ENCODE measurements at places on chromosomes 2 and 18.

DNA sequence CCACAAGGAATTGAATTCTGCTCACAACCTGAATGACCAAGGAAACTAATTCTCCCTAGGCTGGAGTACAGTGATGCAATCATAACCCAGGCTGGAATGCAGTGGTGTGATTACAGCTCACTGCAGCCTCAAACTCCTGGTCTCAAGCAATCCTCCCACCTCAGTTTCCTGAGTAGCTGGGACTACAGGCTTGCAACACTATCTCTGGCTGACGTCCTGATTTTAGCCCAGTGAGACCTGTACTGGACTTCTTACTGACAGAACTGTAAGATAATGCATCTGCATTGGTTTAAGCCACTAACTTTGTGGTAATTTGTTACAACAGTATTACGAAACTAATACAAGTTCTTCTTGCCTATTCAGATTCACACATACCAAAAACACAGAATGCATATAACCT, 9.5 kb upstream of the KDSR start:
- DNase-seq: no peak

DNA sequence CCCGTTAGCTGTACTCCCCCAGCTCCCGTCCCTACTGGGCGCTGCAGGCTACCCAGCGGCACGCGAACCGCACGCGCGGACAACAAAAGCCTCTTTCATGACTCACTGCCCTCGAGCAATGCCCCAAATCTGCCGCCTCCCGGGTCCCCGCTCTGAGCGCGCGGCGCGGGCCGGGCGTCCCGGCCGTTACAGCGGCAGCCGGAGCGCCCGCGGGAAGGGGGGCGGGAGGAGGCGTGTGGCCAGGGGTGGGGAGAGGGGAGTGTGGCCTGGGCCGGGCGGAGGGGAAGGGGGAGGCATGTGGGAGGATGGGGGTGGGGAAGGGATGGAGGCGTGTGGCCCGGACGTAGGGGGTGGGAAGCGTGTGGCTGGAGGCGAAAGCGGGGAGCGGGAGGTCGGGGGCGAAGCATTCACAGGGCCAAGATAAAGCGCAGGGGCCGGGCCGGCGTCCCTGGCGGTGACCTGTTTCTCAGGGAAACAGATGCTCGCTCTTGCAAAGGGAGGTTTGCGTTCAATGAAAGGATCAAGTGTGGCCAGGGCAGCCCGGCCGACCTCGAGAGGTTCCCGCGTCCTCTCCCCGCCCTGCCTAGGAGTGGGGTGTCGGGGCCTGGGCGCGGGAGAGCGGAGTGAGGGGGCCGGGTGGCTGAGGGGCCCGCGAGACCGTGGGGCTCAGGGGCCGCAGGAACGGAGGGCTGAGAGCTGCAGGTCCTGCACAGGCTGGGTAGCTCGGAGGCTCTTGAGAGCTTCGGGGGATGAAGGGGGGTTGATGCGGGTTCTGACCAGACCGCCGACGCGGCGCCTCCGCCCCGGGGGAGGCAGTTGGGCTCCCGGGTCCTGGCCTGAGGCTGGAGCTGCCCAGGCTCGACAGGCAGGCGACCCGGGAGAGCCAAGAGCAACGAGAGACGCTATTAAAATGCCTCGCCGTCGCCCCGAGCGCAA, 3.5 kb upstream of the NEUROD1 start:
- DNase-seq: no peak

DNA sequence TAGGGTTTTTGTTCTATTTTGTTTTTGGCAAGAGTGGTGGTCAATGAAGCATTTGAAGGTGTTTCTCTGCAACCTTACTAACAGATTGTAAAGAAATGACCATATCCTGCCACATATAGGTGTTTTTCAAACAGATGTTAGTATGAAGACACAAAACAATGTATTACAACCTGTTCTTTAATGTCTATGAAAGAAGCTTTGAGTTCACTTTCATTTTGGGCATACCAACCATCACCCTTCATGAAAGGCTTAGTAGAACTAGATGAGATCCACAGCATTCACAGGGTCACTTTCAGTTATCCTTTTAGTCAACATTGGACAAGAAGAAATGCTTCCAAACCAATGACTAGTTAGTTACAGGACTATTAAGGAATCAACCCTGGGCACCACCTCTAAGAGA, 95.1 kb downstream of the EHBP1 start:
- no peak for DNase-seq

- DNase-seq: peak; percentile 67
These were observed 7.0 kb downstream of the NCKAP5 start for GRCh38 chr2:133561045-133561852.

GRCh38 chr2:2638547-2639220, 307.6 kb upstream of the MYT1L start:
- DNase-seq: no peak

DNA sequence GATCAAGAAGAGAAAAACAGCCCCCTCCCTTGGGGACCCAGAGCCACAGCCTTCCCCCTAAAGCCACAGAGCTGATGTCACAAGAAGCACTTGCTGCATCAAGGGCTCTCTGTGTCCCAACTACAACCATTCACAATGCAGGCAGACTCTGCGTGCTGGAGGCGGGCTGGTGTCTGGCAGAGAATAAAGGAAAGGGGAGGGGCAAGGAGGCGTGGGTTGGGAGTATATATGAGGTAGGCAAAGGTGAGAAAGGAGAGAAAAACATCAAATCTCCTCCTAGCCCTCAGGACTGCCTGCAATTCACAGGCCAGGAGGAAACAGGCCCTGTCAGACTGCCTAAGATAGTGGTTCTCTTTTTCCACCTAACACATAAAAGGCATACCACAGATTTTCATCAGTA, 48.8 kb upstream of the IHH start:
- DNase-seq: no peak

All from stromal cell of bone marrow (primary cell).